ENCODE measurements at places on chromosomes 1 and 21.

DNA sequence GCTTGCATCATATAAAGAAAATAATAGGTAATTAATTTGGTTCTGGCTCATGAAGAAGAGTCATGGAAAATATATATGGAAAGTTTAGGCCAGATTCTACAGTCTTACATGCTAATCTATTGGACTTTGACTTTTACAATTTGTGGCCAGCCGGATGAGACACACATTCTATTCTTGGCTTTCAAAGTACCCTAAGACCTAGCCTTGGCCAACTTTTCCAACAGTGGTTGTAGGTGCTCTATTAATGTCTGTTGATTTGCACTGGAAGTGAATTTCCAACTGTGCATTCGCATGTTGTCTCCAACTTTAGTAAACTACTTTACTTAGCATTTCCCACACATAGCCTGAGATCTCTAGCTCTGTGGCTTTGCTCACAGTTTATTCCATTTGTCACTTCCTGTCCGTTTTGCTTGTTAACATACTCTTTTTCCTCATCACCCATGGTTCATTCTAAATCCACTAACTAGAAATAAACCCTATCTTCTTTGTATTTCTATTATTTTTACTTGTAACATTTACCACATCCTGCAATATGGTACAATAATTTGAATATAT, 644.0 kb downstream of the PTPRC start:
- DNase-seq: no peak

DNA sequence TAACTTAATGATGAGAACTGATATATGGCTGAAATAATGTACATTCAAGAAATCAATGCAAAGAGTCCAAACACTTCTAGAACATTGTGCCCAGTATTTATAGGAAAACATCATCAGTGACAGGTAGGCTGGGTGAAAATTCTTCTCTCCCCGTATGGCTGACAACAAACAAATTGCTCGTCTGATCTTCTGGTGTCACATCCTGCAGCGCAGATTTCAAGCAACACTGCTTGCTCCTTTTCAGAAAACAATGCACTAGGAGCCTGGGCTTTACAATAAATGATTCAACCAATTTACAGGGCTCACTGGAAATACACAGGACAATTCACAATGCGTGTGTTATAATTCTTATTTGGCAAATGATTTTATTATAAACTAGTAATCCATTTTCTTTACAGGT, 185.3 kb downstream of the RERE start:
- DNase-seq: no peak

GRCh38 chr1:219184337-219184736, 10.7 kb downstream of the LYPLAL1 start:
- no peak for DNase-seq

DNA sequence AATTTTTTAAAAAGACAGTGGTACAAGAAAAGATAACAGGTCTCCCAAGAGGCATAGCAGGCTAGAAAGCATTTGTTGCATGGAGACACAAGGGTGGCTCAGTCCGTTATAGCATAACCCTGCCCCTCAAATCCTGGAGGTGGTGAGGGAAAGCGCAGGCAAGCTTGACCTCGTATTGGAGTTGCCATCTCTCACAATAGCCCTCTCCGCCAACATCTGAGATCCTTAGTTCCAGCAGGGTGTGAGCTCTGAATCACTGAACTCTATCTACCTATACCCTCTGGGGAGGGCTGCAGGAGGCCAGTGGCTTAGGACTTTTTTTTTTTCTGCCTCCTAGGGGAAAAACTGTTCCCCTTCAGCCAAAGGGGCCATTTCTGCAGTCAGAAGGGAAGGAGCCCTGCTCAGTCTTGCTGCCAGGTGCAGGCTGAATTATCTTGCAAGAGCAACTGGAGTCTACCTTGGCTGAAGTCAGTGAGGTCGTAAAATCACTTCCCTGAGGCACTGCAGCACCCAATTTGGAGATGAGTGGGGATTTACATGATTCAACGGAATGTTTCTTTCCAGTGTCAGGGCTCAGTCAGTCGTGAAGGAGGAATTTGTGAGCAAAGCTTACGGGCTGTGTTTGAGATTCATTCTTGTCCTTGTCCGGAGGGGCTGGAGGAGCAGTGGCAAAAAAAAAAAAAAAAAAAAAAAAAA, 17.2 kb upstream of the C8A start:
- DNase-seq: no peak

- no peak for DNase-seq
These were observed 31.7 kb downstream of the CHRM3 start for GRCh38 chr1:239417986-239418640.

- DNase-seq: no peak
These were observed 605 bp downstream of the RGS4 start for GRCh38 chr1:163069655-163070277.
